ENCODE measurements at places on chromosomes 4 and X. TPM values are rescaled to one million over a fixed set of nuclear protein-coding genes. Genes with fewer than 3 reads are reported as not detected.

Gene LDB2
- total RNA-seq: 60.4 TPM

Gene PPID
- 26.8 TPM for total RNA-seq

Gene FRG2
- not detected for total RNA-seq

Gene DCTD
- 36.0 TPM for total RNA-seq

- no peak for DNase-seq
These were observed 17.9 kb downstream of the VEGFC start for GRCh38 chr4:176774852-176775251.

- DNase-seq: no peak
These were observed 16.5 kb downstream of the UTP3 start for GRCh38 chr4:70704931-70705182.

DNA sequence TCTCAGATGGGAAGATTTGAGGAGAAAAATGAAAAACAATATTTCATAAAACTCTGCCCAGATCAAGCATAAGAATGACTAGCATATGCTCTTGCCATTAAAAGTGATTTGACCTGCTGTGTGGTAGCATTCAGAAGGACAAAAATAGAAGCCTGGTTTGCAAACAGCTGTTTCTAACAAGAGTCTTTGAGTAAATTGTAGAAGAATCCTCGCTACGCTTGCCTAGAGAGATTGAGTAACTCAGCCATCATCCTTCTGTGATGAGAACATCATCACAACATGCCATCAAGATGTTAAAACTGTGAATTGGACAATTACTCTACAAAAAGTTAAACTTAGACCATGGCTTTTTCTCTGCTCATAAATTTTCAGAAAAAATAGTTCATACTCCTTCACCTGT is 168.9 kb upstream of the PUDP start:
- DNase-seq: peak; percentile 51

DNA sequence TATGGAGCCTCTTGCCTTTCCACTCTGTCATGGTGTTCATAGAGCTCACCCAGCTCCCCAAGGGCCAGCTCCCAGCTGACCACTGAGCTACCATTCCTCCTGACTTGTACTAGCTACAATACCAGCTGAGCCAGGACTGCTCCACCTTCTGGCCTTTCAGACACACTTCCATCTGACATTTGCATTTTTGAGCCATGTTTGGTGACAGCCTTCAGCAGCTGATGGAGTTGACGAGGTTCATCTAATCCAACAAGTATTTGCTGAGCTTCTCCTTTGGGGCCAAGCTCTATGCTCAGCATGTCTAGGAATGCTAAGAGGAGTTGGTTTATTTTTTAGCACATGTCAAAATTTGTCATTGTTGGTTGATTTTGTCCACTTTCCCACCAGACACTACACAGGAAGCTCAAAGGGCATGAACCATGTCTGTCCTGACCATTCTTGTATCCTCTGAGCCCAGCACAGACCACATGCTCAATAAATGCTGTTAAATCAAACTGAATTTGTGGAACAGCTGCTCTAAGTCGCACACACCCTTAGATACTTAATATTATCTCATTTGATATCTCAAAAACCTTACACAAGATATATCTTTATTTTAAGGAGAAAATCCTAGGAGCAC is 142.6 kb upstream of the PPARGC1A start:
- DNase-seq: peak; percentile 15

- no peak for DNase-seq
These were observed 731.8 kb downstream of the KCTD8 start for GRCh38 chr4:43716721-43717395.

DNA sequence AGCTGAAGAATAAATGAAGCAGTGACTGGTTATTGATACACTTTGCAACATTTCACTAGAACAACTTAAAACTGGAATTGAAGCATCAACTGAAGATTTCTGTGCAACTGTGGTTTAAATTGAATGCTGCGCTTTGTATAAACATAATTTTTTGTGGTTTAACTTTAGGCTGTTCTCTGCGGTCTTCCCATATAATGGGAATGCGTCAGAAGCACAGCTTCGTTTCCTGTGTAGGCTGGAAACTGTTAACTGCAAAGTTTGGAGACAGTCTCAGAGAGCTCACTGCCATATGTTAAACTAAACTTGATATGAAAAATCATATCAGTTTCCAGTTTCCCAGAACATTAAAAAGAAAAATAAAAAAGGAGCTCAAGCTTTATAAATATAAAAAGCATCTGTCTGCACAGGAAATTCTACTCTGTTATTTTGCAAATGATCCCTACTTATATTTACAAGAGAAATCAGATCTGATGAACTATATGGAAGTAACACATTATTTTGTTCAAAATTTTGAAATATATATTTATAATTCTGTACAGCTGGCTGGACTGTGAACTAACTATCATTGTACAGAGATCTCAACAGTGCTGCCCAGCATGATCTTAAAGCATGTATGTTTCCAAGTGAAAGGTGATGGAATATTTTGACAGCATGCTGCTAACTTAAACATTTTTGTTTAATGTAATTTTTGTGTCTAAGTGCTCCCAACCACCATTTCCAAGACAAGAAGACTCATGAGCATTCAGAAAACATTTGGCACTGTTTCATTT is 139.9 kb downstream of the NDST3 start:
- peak; percentile 6 for DNase-seq

DNA sequence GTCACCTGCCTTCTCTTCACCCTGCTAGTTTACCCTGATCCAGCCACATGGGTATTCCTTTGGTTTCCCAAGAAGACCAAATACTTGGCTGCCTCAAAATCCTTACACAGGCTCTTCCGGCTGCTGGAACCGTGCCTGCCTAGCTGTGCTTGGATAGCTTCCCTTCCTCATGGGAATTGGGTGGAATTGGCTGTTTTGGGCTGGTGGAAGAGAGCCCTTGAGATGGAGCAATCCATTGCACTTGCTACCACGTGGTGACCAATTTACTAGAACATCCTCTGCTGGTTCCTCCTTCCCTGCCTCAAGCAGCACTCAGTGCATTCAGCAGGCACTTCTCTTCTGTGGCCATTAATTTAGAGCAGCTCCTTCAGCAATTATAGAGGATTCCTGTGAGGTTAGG is 119.3 kb upstream of the AP1S2 start:
- DNase-seq: no peak

- DNase-seq: no peak
These were observed 275.7 kb upstream of the RASGEF1B start for GRCh38 chr4:81747242-81747930.

DNA sequence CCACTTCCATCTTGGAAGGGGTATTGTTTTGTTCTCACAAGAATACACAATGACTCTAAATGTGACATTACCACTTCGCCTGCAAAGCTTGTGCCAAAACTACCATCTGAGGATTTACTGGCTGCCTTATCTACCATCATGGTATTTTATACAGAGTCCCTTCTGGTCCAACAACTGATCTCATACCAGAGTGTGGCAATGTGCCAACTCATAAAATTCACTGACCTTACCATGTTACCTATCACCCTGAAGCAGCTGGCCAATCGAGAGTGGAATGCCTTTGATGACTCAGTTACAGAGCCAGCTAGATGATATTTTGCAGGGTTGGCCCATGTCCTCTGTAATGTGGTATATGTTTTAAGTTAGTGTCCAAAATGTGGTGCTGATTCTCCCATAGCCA is 3.8 kb upstream of the SERPINA7 start:
- DNase-seq: no peak

DNA sequence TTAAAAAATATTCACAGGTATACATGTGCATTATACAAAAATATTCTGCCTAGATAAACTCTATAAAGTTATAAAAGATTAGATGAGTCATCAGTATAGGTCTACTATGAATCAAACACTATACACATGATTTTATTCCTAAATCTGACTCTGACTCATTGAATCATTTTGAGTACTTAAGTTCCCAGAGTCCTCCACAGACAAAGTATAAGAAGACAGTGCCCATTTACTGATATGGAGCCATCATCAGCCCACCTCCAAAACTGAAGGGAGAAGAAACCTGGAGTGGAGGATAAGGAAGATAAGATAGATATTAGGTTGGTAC is 28.7 kb upstream of the ANTXR2 start:
- DNase-seq: no peak

DNA sequence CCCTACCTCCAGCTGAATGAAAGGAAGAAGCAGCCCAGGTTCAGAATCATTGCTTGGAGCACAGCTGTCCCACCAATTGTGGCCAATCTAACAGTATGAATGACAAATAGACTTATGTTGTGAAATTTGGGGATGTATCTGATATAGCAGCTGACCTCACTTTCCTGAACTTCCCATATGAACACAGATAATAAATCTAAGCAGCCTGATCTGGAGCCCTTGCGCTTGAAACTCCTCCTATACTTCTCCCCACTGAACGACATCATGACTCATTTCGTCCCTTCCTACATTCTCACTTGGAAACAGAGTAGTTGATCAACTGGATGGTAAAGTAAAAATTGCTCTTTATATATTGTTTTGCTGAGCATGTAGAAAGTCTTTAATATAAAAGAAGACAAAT is 24.2 kb upstream of the AMELX start:
- DNase-seq: no peak

DNA sequence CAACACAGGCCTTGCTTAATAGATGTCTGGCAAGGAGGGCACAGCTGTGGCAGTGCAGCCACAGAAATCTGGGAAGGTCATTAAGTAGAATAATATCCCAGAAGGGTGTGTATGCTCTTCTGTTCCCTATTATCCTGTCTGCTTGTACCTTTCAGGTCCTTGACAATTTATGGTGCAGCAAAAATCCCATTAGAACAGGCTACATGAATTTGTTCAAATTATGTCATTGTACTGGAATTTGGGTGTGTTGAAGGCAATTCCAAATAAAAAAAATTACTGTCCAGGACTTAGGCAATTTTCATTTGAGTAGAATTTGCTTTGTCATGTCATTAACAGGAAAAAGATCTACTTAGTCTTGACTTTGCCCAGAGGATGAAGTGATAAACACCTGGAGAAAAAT is 192.1 kb downstream of the IDS start:
- DNase-seq: peak; percentile 0

GRCh38 chr4:31548021-31548420 is 827.9 kb downstream of the PCDH7 start:
- DNase-seq: peak; percentile 54

DNA sequence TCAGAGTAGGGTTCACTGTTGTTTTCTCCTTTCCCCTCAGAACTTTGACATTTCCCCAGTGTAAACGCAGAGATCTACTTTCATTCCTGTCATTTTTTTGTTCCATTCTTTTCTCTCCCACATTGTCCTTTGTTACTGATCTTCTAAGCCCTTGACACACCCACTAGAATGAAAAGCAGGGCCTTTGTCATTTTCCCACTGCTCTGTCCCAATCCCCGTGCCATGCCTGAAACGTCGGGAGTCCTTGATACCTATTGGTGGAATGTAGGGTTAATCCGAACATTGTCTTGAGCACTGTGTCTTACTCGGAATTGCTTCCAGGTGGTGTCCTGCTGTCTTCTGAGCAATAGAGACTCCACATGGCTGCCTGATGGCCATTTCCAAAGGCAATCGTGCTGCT is 887.1 kb upstream of the FRG1 start:
- DNase-seq: no peak

Data from skin of body (tissue), 3 donors.